ENCODE measurements at places on chromosomes 12 and 14.

DNA sequence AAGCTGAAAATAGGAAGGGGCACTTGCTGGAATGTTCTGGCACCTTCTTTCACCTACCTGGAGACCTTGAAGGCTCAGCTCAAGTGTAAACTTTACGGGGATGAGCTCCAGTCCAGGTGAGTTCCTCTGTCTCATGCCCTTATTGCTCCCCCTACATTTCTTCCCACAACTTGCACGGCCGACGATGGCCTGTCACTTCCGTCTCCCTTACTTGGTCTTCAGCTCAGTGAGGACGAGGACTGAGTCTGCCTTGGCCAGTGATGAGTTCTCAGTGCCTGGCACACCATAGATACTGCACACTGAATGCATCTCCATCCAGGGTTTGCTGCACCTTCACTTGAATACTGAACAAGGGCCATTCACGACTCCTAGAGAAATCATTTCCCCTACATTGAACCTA, 21.4 kb downstream of the ADGRD1 start:
- DNase-seq = no peak

GRCh38 chr14:101595887-101596721, 34.8 kb downstream of the DIO3 start:
- peak; percentile 32 for DNase-seq

DNA sequence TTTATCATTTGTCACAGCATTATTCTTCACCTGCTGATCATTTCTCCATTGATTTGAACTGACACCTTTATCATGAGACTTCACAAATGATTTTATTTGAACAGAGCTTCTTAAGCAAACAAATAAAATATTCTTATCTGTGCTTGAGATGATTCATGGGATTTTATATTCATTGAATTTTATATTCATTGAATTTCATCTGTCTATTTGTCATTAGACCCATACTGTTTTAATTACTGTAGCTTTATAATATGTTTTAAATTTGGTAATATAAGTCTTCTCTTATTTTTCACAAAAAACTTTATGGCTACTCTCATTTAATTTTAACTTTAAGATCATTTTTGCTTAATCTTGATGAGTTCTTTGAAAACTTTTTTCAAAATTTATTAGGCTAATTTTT, 777.4 kb upstream of the TBX3 start:
- no peak for DNase-seq

GRCh38 chr12:15497671-15498292, 175.5 kb downstream of the PTPRO start:
- DNase-seq = no peak

Data from activated naive CD8-positive, alpha-beta T cell treated with anti-CD3 and anti-CD28 coated beads, Interleukin-2, amount 50 U/mL, for 24 hours (primary cell).